Activated T-helper 1 cell treated with anti-CD3 and anti-CD28 coated beads, Interleukin-2, amount 50 U/mL, for 16 hours (primary cell): ENCODE measurements at places on chromosomes 13 and 19.

- no peak for DNase-seq
Observed at GRCh38 chr19:49691243-49692146, 579 bp downstream of the CPT1C start.

DNA sequence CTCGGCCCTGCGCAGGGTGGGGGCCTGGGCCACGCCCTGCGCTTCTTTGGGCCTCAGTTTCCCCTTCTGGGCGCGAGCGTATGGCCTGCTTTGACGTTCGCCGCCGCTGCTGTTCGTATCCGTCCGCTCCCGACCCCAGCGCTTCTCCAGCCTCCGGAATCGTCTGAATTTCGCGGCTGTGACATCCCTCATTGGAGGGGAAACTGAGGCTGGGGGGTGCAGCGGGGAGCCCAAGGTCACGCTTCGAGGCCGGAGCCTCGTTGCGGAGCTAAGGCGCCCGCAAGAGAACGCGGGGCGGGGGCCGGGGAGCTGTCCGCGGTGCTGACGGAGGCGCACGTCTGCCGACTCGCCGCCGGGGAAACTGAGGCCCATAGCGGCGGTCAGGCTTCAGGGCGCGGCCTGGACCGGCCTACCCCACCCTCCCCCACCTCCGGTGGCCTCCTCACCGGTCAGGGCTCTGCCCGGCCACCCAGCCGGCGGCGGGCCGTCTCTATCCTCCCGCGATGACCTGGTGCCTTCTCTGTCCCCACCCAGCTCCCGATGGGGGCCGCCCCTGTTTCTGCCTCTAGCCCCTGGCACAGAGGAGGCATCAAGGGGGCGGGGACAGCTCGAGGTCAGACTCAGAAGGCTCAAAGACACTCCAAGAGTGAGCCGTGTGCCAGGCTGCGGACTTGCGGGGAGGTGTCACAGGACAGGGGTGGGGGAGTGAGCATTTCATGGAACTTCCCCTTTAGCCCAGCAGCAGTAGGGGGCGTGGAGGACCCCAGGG lies 3.0 kb upstream of the APC2 start:
- no peak for DNase-seq

DNA sequence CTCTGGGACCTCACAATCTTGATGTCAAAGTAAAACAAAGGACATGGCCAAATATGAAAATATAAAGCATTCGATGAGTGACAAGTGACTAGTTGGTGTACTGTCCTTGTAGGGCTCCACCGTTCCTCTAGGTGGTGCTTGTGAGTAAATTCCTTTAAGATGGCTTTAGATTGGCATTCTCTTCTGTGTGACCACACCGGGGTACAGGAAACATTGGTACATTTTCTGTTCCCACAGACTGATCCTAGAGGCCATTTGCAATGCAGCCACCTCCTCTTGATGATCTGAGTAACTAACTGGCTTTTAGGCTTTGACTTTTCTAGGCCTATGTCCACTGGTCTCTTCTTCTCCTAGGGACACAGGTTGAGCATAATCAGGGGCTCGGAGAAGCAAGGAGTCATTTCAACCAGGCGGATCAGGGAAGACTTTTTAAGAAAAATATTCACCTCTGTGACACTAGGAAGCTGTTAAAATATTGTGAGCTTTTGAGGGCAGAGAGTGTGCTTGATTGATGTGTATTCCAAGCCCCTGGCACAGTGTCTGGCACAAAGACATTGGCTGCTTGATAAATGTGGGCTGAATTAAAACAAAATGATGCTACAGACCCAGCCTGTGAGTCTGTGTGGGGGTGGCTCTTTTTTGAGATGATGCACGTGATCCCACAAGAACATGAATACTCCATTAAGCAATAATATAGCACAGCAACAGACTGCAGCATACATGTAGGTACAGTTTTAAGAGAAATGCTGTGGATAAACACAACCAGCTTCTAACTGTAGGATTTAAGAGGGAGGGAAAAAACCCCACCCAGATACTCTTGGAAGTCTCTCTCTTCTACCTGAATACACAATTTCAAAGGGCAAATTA lies 21.0 kb downstream of the EPSTI1 start:
- no peak for DNase-seq

GRCh38 chr13:38308736-38309135 lies 40.9 kb upstream of the UFM1 start:
- no peak for DNase-seq

DNA sequence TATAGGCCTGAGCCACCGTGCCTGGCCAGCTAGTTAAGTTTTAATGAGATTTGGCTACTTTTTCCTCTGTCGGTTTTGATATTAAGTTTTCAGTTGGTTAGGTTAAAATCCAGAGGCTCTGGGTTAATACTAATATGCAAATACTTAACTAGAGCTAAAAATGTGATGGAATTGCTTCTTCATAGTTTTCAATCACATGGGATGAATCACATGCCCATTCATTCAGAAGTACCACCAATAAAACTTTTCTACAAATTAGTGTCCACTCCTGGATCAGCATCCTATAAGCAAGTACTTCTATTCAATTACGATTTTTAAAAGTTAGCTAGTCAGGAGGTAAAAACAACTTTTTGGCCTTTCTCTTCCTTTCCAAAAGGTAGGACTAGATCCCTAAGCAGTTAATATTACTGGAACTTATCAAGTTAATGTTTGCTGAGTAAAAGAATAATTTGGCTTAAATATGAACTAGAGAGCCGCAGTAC lies 4.3 kb downstream of the SLC25A30 start:
- no peak for DNase-seq

GRCh38 chr19:52646571-52647217 lies 8.5 kb upstream of the ZNF83 start:
- DNase-seq = no peak

GRCh38 chr19:4660181-4660791 lies 9.9 kb downstream of the MYDGF start:
- DNase-seq = no peak

GRCh38 chr19:45973553-45974338 lies at the start of gene NOVA2:
NOVA2 (minus strand) TSS chr19:45973865; CDS start chr19:45973351, 514 bp downstream.
- DNase-seq = no peak

DNA sequence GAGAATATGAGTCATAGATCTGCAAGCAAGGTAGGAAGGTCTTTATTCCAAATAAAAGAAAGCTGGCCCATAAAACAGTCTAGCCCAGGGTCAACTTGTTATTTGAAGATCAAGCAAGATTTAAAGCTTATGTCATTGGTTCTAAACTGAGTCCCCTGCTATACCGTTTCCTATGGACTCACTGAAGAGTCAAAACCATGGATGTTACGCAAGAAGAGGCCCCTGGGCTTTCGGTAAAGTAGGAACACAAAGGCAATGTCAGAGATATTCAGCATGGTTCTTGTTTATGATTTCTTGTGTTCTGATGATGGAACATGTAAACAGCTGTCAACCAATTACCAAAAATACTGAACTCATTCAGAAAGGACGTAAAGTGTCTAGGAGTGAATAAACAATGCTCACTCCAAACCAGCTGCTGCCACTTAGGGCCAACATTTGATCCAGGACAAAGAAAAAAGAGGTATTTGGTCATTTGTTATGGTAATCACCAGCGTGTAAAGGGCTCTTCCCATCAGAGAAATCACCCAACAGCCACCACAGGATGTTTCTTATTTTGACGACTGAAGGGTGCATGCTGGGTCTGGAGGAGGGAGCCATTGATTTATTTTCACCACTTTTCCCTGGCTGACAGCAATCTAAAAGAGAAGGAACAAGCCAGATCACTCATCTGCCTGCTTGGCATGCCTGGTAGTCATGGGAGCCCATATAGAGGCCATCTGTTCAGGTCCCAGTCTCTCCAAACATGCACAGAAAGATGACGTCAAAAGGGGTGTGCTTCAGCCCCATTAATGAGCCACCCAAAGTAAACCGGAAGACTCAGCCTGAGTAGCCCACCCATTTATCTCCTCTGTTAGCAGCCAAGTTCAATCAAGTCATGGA lies 68.3 kb downstream of the FGF14 start:
- no peak for DNase-seq

DNA sequence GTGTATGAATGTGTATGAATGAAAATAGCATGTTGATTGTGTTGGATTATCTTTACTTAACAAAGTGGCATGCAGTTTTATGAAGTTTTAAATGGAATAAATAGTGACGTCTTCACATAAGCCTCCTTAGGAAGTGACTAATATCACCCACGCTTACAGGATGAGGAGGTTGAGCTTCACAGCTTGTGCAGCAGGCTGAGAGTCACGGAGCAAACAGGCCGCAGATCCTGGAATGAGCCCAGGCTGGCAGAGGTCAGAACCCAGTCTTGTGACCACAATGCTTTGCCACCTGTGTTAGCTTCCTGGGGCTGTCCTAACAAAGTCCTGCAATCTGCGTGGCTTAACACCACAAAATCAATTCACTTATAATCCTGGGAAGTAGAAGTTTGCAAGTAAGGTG lies 20.8 kb downstream of the LAIR2 start:
- no peak for DNase-seq

DNA sequence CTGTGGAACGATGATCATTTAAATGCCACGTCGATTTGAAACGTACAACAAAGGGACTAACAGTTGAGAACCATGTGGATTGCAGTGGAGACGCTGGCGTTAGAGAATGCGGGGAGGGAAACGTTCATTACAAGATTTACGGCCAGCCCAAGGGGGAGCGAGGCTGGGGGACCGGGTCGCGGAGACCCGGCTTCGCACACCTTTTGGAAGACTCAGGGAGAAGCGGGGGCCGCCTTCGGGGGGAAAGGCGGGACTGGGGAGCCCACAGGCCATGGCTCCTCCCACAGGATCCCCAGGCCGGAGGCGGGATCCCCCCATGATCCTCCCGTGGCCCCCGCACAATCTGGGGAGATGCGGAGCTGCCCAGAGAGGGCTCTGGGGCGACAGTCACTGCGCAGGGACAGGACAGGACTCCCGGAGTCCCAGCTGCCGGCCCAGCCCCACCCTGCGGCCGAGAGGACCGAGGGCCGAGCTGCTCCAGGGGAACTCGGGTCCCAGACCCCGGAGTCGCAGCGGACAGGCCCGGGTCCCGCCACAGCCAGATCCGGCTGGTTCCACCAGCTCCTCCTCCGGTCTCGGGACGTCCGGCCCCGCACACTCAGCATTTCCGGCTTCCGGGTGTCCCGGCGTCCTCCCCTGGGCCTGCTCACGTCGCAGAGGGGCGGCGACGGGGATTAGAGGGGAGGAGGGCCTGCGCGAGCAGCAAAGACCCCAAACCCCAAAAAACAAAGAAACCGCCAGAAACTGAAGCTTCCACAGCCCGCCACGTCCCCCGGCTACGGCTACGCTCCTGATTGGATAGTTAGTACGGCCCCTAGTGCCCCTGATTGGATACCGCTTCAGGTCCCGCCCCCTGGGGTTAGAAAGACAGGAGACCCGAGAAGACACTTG lies 21.1 kb upstream of the OR10H1 start:
- DNase-seq = peak; percentile 89

DNA sequence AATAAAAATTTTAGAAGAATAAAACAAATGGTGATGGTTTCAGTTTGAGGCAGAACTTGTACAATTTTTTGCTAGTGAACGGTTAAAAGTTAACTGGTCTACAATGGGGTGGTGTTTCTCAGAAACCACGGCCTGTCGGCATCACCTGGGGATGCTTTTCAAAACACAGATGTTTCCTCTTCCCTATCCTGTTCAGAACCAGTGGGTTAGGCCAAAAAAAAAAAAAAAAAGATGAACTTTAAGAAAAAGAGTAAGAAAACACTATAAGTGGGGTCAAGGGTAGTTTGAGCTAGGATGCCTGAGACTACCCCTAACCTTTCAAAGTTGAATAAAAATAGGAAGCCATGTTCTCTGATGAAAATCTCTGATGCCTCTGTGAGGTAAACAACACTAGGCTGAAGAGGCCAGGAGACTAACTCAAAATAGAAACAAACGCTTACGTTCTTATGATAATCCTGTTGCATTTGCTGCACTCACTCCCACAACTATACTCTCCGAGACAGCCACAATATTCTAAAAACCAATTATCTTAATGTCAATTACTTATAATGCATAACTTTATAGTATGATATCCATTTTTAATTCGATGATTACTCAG lies 3.3 kb downstream of the MTIF3 start:
- DNase-seq = no peak

DNA sequence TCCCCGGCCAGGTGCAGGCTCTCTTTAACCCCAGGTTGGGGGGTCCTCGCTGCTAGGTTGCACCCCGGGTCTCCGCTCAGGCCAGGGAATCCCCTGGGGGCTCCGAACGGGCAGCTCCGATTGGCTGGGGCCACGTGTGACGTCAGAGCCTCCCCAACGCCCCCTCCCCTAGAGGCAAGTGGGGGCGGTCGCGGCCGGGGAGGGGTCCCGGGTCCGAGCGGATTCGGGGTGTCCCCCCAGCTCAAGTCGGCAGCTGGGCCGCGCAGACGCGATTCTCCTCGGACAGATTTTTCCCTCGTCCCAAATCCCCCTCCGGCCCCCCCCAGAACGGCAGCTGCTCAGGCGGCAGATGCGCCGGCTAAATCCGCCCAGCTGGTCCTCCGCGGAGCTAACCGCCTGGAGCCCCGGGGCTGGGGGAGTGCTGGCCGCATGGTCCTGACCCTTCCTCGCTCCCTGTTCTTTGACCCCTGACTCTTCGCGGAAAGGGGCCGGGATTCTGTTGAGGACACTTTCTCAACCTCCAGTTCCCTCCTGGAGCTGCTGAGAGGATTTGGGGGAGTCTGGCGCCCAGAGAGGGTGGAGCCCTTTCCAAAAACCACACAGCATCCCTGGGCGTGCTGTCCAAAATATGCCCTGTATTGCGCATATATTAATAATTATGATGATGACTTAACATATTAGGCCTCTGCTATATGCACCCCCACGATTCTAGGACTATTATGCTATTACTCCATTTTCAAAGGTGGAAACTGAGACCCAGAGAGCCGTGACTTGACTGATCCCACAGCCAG lies 25.4 kb upstream of the SEMA6B start:
- no peak for DNase-seq

DNA sequence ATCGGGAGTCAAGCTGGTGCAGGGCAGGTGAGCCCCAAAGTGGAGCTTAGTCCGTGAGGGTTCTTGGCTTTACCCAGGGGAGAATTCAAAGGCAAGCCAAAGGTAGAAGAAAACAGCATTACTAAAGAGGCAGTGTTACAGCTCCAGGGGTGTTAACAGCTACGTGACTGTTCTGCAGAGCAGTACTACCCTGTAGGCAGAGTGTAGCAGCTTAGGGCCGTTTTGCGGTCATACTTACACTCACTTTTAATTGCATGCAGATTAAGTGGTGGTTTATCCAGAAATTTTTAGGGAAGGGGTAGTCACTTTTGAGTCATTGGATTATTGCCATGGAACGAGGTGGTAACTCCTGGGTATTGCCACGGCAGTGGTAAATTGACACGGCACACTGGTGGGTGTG lies 482.2 kb downstream of the SLITRK5 start:
- DNase-seq = no peak

GRCh38 chr19:18666784-18667183 lies 16.7 kb upstream of the CRTC1 start:
- DNase-seq = no peak

GRCh38 chr19:5585461-5586299 lies 17.9 kb upstream of the TINCR start:
- no peak for DNase-seq
